Hematopoietic multipotent progenitor cell treated with erythropoietin and hydrocortisone succinate and interleukin-3 and kit ligand, for 4 days (in vitro differentiated cells): ENCODE measurements at places on chromosomes 3 and 15.

- no peak for DNase-seq
Measured at GRCh38 chr3:126061301-126062032, 22.5 kb downstream of the SLC41A3 start.

DNA sequence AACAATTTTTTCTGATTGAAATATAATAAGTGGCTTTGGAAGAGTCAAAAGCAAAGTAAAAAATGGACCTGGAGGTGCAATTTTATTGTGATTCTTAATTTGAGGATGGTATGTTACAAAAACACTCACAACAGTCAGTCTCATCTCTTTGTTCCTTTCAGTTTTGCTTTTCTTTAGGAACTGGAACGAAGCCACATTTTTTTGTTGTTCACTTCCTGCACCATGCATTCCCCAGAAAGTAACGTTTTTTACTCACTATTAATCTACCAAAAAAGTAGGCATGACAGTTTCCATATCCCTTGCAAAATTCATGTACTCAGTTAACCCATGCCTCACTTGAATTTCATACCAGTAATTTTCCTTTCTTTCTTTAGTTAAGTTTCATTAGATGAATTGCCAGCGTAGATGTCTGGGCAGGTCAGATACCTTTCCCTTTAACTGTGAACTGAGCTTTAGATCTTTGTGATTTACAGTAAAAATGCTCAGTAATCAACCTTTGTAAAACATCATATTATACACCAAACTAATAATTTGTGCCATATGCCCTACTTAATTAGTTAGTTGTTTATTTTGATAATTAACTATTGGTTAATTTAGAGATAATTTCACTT, 384.3 kb downstream of the ROBO1 start:
- DNase-seq = no peak

DNA sequence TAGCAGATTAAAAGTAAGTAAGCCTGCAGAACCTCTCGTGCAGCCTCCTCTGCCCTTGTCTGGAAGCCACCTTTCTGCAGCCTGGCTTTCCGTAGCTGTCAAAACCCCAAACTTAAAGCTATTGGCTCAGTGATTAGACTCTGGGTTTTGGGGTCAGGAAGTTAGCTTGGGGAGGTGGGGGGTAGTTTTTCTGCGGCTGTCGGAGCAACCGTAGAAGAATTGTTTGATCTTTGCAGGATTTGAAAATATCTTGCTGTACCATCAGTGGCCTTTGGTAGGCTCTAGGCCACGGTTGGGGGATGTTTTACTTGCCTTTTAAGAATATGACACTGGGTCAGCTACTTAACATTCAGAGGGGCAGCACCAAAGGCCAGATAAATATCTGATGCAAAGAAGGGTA, 88.4 kb upstream of the RASGRP1 start:
- DNase-seq = peak; percentile 77

DNA sequence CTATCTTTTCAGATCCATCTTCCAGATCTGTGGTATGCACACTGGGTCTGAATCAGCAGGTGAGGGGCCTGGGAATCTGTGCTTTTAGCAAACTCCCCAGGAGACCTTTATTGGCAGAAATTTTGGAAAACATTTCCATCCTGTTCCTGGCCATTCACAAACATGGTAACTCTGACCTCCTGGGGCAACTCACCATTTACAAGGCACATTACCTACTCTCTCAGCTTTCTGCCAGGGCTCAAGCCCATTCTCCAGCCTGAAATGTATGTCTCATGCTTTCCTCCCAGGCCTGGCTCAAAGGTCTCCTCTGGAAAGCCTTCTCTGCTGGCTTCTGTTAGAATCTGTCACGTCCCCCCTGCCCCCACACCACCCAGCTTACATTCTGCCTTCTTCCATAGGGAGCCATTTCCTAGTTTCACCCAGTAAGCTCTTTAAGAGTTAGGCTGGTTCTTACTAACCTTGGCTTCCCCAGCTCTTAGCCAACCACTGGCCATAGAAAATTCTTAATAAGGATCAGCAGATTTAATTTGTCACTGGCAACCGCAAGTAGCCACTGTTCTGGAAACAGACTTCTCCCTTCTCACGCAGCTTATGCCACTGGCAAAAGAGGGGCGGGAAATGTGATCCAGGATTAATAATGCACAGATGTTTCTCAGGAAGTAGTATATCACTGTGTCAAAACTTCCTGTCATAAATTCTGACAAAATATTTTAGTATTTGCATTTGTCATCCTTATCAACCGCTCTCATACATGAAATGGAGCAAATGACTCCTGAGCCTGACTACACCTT, 55.0 kb downstream of the RORA start:
- DNase-seq = peak; percentile 63

DNA sequence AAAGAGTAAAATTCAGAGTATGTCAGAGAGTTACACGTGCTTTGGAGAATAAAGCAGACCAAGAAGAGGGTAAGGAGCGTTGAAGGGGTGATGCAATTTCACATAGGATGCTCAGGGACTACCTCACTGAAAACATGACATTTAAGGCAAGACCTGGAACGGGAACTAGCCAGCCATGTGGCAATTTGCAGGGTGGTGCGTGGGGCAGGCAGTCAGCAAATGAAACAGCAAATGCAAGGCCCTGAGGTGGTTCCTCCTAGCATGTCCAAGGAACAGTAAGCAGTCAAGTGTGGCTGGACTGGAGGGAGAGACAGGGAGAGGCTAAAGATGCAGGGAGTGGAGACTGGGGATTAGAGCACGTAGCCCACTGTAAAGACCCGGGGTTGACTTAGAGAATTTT, 146.1 kb upstream of the LPP start:
- no peak for DNase-seq

DNA sequence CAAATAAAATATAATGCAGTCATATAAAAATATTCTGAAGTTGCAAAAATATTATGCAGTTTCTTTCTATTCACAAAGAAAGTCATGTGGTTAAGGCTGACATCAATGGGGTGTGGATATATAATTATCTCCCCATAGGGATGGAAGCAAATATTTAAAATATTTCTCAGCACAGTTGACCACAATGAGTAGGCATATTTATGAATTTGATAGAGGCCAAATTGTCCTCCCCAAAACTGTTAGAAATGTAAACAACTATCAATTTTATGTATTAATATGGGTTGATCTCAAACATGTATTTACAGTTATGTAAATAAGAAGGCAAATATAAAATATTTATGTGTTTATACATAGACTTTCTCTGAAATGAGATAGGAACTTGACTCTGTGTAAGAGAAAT, 246.0 kb upstream of the CBLB start:
- DNase-seq = peak; percentile 77

DNA sequence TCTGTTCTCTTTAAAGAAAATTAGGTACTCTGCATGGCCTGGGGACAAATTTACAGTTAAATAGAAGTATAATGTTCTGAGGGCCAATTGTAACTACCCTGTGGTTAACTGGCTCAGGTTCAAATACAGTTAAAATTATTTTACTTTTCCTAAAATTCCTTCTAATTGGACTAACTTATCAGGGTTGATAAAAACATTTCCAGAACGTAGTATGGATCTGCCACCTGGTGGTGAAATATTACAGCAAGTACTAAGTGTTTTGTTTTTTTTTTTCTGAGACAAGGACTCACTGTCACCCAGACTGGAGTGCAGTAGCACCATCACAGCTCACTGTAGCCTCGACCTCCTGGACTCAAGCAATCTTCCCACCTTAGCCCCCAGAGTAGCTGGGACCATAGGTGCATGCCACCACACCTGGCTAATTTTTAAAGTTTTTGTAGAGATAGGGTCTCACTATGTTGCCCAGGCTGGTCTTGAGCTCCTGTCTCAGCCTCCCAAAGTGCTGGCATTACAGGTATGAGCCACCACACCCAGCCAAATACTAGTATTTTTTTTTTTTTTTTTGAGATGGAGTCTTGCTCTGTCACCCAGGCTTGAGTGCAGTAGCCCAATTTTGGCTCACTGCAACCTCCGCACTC, 29.2 kb downstream of the NEO1 start:
- DNase-seq = peak; percentile 71

GRCh38 chr3:137524751-137525150, 239.4 kb upstream of the SOX14 start:
- DNase-seq = no peak

DNA sequence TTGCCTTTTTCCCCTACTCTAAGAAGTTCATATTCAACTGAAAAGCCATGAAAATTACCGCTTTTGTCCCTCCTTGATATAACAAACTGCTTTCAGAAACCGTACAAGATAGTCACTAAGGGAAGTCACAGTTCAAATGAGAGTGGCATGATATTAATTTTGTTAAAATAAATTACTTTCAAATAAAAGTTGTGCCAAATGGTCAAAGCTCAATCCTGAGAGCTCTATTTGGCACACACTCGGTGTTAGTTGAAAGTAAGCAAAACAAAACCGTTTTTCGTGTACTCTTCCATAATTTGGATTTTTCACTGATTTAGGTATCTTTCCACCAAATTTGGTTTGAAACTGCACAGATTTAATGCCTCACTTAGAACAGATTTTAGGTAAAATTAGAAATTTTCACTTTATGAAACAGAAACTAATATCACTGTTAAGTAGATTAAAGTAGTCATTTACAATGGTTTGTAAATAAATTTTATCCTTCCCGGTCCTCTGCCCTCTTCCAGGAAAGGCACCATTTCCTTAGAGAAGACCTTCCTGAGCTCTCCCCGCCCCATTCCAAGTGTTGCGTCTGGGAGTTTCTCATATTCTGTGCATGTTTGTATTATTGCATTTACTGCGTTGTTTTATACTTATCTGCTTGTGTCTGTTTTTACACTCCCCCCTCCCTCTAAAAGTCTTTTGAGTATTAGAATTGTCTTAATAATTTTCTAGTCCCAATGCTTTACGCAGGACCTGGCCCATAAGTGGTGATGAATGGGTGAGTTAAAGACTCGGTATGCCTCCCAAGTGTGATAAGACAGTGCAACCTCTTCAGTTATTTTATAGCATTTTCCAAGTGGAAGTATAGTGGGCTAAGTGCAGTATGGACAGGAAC, 853 bp downstream of the TCAIM start:
- DNase-seq = no peak

DNA sequence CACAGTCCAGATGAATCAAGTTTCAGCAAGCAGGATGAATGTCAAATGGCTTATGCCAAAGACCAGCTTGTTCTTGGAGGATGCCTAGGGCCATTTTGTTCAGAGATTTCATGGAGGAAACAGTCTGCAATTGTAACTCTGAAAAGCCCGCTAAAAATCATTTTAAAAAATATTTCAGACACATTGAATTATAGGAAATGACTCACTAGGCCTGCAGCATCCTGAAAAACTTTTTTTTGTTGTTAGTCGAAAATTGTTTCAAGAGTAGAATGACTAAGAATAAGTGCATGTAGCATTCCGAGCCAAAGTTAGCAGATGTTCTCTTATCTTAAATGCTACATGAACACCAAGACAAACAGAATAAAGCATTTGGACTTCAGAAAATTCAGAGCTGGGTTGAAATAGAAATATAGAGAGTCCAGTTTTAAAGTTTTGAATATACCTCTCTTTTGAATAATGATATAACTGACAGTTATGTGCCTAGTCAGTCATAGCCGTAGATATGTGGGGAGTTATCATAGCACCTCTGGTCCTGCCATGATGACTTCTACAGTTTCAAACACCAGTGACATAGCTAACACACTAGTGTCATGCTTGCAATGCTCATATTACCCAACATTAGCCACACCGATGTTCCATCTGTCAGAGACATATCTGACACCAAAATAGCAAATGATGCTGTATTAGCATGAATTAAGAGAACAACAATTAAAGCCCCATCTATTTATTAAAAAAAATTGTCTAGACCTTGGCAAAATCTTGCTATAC, 1462.8 kb upstream of the GBE1 start:
- no peak for DNase-seq

- peak; percentile 79 for DNase-seq
Measured at GRCh38 chr3:140953028-140953960, 11.7 kb downstream of the SLC25A36 start.

DNA sequence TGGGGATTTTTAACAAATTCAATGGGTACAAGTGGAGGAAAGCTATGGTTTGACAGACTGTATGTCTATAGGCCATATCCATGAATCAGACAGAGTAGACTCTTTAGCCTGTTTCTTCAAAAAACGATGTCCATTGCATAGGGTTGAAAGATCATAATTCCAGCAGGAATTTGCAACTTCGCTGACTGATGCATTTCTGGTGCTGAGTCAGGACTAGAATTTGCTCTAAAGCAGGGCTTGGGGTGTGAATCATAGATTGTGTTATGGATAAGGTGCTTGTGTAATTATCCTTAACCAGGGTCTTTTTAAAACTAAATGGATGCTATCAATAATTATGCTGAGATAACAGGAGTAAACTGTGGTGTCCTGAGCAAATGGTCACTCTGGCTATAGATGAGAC, 200.4 kb upstream of the TBC1D5 start:
- DNase-seq = no peak

GRCh38 chr3:146449613-146450012, 19.7 kb downstream of the PLSCR2 start:
- DNase-seq = peak; percentile 41

DNA sequence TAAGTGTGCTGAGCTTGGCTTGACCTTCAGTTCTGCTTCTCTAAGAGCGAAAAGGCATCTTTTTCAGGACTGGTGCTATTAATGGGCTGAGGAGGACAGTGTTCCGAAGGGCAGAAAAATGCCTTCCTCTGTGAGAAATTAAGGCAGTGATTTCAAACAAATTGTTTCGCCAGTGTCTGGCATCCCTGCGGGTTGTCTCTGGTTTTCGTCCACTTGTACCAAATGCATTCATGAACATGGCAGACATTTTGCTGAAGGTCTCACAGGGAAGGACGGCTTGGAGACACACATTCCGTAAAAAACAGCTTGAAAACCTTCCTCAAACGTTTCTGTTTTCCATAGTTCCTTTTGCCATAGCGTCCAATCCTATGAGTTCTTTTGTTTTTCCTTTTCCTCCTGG, 57.1 kb downstream of the CEMIP start:
- DNase-seq = no peak
